ENCODE measurements at places on chromosomes 3 and 15.

- DNase-seq: no peak
Observed at GRCh38 chr3:58899159-58899952, 150.5 kb downstream of the CFAP20DC start.

DNA sequence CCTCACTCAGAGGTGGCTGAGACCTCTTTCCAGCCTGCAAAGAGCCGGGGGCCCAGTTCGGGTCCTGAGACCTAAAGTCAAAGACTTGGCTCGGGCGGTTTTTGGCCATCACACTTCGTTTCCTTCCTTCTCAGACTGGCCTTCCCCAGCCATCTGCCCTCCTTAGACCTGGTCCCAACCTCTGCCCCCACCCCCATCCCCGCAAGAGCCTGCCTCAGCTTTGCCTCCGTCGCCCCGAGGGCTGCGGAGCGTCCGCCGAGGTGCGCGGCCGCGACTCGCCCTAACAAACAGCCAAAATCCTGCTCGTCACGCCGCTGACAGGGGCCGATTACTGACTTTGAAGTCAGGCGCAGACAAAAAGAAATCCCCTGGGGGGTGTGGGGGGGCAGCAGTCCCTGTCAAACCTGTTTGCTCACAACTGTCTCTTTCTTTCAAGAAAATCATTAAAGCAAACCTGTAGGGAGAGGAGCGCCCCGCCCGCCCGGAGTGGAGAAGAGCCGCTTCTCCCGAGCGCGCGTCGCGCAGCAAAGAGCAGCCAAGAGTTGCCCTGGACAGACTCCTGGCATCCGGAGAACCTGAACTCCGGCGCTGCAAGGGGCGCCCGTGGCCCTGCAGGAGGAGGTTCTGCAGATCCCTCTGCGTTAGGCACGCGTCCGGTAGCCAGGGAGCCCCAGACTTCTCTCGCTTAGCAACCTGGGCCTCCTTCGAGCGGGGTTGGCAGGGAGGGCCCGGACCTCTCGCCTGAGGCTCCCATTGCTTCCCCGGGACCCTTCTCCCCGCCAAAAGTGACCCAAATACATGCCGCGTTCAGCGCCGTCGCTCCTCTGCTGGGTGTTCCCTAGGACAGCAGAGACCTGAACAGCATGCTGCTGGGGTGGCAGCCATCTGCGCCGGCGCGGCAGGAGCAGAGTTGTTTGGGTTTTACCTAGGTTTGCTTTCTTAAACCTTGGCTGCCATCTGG lies 4.5 kb downstream of the SOX14 start:
- DNase-seq: no peak

DNA sequence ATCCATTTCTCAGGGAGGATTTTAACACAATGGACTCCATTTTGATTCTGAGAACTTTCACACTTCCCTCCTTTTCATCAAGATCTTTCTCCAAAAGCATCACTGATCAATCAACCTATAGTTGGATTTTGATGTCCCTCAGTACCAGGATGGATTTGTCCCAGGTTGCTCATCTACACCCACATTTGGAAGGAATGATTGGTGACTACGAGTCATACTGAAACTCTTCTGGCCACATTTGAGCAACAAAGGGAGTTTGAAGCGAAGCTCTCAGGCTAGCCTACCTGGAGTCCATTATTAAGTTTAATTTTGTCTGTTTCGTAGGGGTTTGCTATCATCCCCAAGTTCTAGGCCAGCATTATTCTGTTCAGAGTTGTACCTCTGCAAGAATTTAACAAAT lies 31.3 kb upstream of the ATP8B4 start:
- DNase-seq: no peak

DNA sequence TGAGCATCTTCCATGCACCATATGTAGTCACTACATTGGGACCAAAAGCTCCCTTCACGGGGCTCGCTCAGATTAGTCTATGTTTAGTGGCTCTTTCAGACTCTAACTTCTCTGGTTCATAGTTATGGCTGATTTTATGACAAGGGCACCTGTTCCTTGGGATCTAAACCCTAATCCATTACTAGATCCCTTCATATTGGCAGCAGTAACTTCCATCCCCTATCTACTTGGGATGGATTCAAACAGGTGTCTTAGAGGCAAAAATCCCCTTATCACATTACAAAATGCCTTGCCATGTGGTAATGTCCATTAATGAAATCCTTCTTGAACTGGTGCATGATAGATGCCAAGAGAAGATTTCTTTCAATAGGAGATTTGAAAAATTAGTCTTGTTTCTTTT lies 96.7 kb upstream of the TP63 start:
- DNase-seq: no peak

DNA sequence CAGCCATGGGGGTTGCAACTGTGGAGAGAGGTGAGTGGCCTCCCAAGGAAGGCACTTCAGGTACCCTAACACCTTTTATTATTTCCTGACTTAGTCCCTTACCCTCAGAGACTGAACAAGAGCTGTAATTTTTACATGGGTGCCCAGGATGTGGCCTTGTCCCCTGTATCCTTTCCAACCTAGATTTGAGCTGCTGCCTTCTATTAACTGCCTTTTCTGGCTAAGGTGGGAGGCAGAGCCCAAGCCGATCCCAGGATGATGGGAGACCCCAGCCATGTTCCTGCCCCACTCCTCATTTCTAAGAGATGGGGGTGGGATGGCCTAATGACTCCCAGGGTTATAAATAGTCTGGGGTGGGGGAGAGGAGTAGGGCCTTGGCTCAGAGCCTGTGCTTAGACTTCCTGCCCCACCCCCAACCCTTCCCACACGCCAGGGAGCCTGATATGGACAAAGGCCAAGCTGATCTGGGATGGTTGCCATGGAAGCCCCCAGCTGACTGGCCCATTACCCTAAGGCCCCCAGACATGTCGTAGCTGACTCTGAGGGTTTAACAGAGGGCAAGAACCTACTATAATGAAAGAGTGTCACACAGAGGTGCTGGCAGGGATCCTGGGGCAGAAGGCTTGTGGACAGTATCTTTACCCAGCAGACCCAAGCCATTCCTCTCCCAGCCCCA lies 1.9 kb downstream of the KLHDC8B start:
- DNase-seq: no peak

DNA sequence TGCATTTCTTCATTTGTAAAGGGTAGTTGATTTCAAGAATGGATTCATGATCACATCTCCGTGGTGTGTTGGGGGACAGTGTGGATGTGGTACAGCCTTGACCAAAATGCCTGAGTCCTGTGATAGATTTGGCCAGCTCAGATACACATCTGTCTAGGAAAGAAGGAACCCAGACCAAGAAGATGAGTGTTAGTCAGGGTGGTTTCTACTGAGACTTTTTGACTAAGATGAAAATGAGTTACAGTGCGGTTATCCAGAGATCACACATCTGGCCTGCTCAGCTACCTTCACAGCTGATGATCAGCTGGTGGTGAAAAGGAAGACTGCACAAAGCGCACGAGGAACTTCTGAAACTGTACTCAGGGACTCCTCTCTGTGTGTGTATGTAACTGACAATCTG lies 68.0 kb downstream of the FNDC3B start:
- DNase-seq: no peak

- no peak for DNase-seq
Observed at GRCh38 chr3:101185341-101185740, 135.0 kb downstream of the IMPG2 start.

- DNase-seq: no peak
Observed at GRCh38 chr15:41656188-41656587, 4.0 kb upstream of the MGA start.

- DNase-seq: no peak
Observed at GRCh38 chr15:48084759-48085590, 35.8 kb upstream of the SLC24A5 start.

DNA sequence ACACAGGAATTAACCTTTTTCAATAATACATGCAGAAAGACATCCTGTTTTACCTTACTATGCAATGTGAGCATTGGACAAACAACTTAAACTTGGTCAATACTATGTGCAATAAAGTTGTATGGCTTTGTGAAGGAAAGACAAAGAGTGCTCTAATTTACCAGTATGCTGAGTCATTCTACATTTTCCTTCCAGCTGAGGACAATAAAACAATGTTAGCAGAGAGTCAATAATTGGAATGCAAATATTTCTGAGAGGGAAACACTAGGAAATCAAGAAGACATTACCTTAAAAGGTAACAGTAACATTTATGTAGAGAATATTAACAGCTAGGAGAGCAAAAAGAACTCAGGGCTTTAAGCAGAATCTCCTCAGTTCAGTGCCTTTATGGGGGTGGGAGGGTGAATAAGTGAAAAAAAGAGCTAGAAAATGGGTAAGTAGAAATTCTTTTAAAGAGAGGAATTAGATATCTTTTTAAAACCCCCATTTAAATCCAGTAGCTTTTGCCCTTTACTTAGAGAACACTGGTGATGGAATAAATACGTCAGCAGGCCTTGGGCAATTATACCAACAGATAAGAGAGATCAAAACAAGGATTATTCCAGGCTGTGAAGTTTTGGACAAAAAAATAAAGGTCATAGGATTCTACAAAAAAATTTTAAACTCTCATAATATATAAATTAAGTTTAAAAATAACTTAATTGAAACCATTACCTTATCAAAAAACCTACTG lies 11.6 kb upstream of the HGD start:
- no peak for DNase-seq

DNA sequence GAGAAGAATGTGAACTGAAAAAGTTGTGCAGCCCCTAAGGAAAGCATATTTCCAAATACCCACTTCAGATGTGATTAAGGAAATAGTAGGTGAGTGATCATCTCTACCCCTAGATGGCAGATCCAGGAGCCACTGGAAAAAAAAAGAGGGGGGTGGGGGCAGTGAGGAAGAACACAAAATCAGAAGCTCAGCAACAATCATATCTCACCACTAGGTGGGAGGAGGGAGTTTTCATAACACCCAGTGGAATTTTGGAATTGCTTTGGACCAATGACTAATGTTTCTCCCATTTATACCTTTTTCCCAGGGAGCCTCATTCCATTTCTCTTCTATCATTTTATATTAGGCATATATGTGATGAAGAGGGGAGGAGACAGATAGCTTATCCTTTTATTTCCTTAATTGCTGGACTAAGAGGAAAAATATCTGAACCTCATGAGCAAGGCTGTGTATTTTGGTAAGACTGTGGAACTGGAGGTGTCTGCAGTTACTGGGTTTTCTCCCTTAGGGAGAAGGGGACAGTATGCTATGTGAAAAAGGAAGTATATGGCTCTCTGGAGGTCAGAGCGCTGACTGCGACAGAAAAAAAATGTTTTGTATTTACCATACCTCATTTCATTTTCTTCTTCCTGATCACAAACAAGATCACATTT lies 363.4 kb downstream of the GAP43 start:
- no peak for DNase-seq

- DNase-seq: no peak
Observed at GRCh38 chr3:31543375-31543774, 10.7 kb downstream of the STT3B start.

GRCh38 chr15:52523647-52524046 lies 5.0 kb downstream of the MYO5A start:
- no peak for DNase-seq

DNA sequence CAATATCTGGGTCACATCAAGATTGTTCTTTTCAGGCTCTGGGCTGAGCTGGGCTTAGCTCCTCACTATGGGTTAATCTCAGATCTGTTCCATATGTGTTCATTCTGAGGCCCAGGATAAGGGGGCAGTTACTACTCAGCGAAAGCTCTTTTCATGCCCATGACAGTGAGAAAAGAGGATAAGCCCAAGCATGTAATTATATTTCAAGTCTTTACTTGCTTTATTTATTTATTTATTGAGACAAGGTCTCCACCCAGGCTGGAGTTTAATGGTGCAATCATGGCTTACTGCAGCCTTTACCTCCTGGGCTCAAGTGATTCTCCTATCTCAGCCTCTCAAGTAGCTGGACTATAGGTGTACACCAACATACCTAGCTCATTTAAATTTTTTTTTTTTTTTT lies 44.7 kb upstream of the SELENOK start:
- DNase-seq: no peak

GRCh38 chr3:152491922-152492321 lies 223.2 kb downstream of the MBNL1 start:
- DNase-seq: no peak

Measured in coronary artery (tissue), 2 donors.